A673 (cell line): ENCODE measurements at places on chromosomes 4 and X. TPM values are rescaled to one million over a fixed set of nuclear protein-coding genes. Genes with fewer than 3 reads are reported as not detected.
A peak's percentile ranks its signal among the peaks of the same experiment; 100 is the strongest.

The PSAPL1 gene
- total RNA-seq = not detected in 2 replicates

The PCDH18 gene
- 7.8 and 10.0 TPM in 2 replicates for total RNA-seq

- no peak for DNase-seq
These were observed 754.0 kb upstream of the SLIT2 start for GRCh38 chr4:19497705-19498104.

GRCh38 chr4:53321151-53321983 is 44.5 kb downstream of the SCFD2 start:
- DNase-seq = peak; percentile 92

The LRPAP1 gene
- total RNA-seq = 171 and 182 TPM in 2 replicates

- no peak for DNase-seq
These were observed 85.6 kb downstream of the ZNF330 start for GRCh38 chr4:141306331-141306730.

The RAB39B gene
- total RNA-seq = 0.43 and 0.81 TPM in 2 replicates

DNA sequence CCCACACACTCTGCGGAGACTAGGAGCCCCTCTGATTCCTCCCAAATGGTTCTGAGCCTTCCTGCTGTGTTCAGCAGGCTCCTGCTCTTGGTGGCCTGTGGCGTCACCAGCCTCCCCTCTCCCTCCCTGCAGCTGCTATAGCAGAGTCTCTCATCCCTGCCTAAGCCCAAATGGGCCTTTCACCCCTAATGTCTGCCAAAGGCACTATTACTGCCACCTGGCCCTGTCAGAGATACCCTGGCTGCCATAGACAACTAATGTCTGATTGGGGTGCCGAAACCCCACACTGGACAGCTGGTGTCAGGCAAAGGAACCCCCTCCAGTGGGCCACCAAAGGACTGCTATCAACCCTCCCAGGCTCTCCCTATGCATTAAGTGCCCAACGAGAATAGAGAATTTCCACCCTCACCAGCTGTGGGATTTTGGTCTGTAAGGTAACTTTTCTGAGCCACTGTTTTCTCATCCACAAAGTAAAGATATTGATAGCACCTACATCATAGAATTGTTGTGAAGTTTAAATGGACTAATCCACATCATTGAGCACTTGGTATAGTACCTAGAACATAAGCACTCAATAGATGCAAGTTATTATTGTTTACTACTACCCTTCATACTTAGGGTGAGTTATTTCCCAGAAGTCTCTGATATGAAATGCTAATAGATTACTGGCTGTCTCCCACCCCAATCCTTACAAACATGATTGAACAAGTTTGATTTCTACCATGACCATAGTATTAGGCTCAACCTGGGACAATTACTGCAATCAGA is 421.3 kb downstream of the MID1IP1 start:
- no peak for DNase-seq

DNA sequence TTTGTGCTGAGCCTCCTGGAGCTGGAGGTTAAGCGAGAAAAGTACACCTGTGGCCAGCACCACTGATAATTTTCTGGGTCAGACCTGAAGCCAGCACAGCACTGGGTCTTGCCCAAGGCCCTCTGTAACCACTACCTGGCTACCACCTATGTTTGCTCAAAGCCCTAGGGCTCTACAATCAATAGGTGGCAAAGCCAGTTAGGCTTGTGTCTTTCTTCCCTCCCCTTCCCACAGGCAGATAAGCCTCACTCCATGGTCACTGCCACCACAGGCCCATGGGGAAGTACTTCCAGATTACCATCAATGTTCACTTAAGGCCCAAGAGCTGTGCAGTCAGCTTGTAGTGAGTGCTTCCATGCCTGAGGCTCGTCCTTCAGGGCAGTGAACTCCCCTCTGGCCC is 35.2 kb upstream of the ARMCX4 start:
- DNase-seq = no peak

GRCh38 chrX:100687546-100687945 is 43.5 kb downstream of the SRPX2 start:
- no peak for DNase-seq
